SK-N-SH (cell line): ENCODE measurements at places on chromosomes 2 and 18.

DNA sequence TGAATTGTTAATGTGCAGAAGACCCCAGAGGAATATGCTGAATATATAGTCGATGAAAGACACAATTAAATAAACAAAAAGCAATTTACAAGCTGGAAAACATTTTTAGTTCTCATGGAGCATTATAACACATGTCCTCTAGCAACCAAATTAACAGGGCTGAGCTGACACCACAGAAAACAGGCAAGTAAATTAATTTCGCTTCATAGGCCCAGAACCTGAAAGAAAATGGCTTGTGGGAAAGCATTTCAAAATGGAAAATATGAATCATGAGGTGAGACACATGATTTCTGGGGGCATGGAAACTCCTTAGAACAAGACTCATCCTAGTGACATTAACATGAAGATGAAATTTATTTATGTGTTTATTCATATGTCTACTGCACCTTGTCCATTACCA lies 25.0 kb upstream of the RNF152 start:
- DNase-seq, result no peak

DNA sequence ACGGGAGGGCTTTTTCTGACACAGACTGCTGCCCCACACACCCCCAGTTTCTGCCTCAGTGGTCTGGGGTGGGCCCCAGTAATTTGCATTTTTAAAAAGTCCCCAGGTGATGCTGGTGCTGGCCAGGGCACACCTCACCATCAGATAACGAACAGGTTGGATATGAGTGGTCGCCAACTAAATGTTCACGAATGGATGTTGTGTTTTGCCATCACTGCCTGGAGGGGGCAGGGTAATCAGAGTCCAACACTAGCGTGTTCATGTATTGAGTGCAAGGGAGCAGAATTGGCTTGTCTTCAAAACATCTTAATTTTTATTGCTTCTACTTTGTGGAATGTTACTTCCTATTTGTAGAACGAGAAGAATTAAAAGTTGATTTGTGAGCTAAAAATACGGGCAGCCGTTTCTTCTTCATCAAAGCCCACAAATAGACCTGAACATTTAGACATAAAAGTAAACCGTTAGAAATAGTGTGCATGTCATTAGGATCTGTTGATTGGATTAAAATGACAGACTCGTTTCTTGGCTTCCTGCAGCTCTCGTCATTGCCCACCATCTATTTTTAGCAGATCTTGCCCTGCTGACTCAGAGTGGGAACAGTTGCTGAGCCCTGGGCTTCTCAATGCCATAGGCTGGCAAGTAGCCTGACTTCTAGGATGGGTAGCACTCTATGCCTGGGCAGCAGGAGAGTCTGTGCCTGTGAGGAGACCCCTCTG lies 45.2 kb downstream of the NCK2 start:
- DNase-seq, result no peak

GRCh38 chr2:70043252-70043875 lies 43.9 kb upstream of the PCBP1 start:
- DNase-seq, result no peak

DNA sequence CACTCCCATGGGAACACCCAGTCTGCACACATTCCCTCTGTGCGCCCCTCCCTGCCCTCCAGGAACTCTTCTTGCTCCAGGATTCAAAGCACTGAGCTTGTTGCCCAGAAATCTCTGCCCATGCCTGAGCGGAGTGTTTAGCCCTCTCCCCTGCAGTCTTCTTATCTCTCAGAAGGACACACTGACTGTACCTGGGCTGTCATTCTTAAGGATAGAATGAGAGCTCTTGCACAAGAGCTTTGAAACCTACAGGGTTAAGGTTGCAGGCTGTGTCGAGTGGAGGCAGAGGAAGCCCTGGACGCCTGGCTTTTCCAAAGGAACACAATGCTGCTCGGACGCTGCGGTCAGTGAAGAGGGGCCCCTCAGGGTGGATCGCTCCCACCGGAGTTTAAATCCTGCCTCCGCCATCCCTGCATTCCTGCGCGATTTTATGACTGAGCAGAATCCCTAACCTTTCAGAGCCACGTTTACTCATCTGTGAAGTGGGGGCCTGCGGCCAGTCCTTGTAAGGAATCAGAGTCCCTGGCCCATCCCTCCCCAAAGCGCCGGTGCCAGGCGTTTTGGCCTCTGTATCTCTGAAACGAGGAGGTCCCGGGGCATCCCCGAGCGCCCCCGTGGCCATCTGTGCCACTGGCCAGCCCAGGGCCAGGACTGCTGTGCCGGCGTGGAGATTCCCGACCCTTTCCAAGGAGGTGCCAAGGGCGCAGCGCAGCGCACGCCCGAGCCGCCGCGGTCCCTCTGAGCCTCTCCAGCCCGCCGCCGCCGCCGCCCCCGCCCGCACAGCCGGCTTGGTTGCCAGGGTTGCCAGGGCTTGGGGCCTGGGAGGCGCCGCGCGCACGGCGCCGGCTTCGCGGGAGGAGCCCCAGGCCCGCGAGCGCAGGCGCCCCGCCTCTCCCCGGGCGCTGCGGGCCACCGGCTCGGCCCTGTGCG lies 58.9 kb downstream of the FAM168B start:
- DNase-seq, result peak; percentile 89

GRCh38 chr2:64288321-64289193 lies 144.3 kb upstream of the PELI1 start:
- DNase-seq, result no peak
